ENCODE measurements at places on chromosomes 3 and 15. TPM values are rescaled to one million over a fixed set of nuclear protein-coding genes. Genes with fewer than 3 reads are reported as not detected.
A peak's percentile ranks its signal among the peaks of the same experiment; 100 is the strongest.

Gene ITIH4
- 21.8 TPM for total RNA-seq

Gene VILL
- 16.1 TPM for total RNA-seq

Gene MESP2
- not detected for total RNA-seq

Gene TTLL13
- 0.24 TPM for total RNA-seq

DNA sequence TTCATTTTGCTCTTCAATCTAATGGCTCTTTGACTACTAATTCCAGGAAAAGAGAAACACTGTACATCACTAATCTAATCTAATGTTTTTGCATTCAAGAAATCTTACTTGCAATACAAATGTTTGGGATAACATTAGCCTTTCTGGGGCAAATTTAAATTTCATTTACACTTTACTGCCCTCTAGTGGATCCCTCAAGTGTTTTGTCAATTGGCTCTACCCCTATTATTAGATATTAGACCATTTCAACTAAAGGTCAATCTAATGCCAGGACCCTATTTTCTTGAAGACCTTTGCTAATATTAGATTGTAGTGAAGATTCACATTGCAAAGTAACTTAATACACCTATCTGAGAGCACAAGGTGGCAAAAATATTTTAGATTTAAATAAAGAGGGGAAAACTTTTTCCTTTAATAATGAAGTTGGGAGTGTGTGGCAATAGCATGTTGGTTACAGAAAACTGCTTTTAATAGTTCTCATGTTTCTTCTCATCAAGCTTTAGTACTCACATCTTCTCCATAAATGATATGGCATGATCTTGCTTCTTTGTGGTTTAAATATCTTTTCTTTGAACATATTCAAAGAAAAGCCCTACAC, 5.0 kb downstream of the C2CD4A start:
- H3K27ac ChIP-seq = no peak overlapping the region
- no peak overlapping the region for H3K4me3 ChIP-seq
- no peak for DNase-seq
- peaks cover 16% of the 10 kb centered on the region for H3K4me1 ChIP-seq
- peaks cover 3% of the 10 kb centered on the region for H3K36me3 ChIP-seq

GRCh38 chr15:96408591-96409183, 78.2 kb downstream of the NR2F2 start:
- H3K4me3 ChIP-seq = no peak overlapping the region
- no peak for DNase-seq
- H3K27me3 ChIP-seq = peaks cover 73% of the 10 kb centered on the region
- H3K27ac ChIP-seq = no peak overlapping the region

GRCh38 chr3:123159926-123160635, 41.7 kb upstream of the SEC22A start:
- H3K4me3 ChIP-seq = no peak overlapping the region
- no peaks in the 10 kb centered on the region for H3K4me1 ChIP-seq
- no peak for DNase-seq
- no peaks in the 10 kb centered on the region for H3K27me3 ChIP-seq
- H3K27ac ChIP-seq = no peak overlapping the region
- H3K36me3 ChIP-seq = peaks cover 6% of the 10 kb centered on the region

DNA sequence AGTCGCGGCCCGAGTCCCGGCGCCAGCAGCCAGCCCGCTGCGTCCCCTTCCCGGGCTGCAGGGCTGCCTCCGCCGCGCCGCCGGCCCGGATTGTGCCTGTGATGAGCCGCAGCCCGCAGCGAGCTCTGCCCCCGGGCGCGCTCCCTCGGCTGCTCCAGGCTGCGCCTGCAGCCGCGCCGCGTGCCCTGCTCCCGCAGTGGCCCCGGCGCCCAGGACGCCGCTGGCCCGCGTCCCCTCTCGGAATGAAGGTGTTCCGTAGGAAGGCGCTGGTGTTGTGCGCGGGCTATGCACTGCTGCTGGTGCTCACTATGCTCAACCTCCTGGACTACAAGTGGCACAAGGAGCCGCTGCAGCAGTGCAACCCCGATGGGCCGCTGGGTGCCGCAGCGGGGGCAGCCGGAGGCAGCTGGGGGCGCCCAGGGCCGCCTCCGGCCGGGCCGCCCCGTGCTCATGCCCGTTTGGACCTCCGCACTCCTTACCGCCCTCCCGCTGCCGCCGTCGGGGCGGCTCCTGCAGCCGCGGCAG, 1.2 kb downstream of the CHST2 start:
- H3K36me3 ChIP-seq = no peaks in the 10 kb centered on the region
- H3K27ac ChIP-seq = no peak overlapping the region
- DNase-seq = peak; percentile 55
- H3K4me3 ChIP-seq = peak overlapping the region; percentile 67
- peaks cover 43% of the 10 kb centered on the region for H3K4me1 ChIP-seq
- H3K27me3 ChIP-seq = peaks cover 6% of the 10 kb centered on the region

- no peak for DNase-seq
- no peak overlapping the region for H3K4me3 ChIP-seq
- no peak overlapping the region for H3K27ac ChIP-seq
- no peaks in the 10 kb centered on the region for H3K4me1 ChIP-seq
Measured at GRCh38 chr3:51657234-51657633, 13.8 kb upstream of the TEX264 start.

Data from activated T-cell treated with anti-CD3 and anti-CD28 coated beads, Interleukin-2, amount 50 U/mL, for 72 hours (primary cell).